ENCODE measurements at places on chromosomes 1 and 21.

- no peak for DNase-seq
These were observed 28.9 kb downstream of the SLC27A3 start for GRCh38 chr1:153804112-153804511.

DNA sequence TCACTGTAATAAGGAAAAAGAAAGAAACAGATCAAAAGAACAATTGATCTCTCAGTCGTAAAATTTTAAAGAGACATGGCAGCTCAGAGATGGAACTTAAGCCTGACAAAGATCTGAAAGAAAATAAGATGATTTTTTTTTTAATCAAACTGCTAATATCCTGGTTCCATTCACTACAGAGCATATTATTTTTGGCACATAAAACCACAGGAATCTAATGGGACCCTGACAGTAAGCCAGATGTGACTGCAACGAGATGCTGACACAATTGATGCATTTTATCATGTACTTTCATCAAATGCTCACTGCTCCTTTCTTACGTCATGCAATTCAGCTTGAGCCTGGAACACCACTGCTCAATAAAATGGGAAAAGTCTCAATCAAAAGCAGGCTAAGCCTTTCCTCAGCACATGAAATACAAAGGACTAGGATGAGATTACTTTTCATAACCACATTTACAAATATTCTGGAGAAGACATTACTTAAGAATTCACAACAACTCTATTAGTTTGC, 16.6 kb downstream of the GPATCH2 start:
- no peak for DNase-seq

DNA sequence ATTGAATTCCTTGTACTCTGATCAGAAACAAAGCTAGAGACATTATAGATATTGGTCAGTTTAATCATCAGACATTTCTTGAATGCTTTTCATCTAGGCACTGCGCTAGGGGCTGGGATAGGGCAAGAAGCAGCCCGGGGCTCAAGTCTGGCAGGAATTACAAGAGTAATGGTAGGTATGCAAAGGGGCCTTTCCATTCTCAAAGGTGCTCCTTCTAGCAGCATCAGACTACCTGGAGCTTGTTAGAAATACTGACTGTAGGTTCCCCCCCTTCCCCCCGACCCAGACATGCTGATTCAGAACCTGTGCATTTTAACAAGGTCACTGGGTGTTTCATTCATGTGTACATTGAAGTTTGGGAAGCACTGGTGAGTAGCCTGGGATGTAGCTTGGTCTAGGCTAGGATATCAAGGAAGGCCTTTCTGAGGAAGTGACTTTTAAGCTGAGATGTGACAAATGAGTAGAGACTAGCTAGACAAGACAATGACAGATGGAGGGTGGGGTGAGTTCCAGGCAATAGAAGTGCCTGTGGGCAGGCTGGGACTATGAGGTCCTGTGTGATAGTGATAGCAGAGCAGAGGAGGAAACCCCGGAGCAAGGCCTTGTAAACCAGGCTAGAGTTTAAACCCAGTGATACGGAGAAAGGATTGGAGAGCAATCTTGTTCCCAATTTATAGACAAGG, 26.3 kb downstream of the NFASC start:
- no peak for DNase-seq

GRCh38 chr1:205285381-205286101, 36.0 kb downstream of the NUAK2 start:
- DNase-seq: peak; percentile 27

DNA sequence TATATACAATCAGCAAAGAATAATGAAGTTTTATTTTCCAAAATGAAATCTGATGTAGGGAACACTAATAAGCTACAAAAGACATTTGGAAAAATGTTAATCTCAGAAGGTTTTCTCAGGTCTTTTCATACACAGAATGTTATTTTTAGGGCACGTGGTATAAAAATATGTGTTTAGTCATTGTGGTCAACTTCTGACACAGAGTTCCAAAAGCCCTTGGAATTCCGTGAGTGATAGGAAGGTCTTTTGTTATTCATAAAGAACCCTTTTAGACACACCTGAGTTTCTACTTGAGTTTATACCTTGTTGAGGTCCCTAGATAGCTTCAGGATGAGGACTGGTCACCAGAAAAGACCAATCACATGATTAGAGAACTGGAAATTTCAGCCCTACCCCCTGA, 277.6 kb upstream of the NCAM2 start:
- DNase-seq: no peak

- no peak for DNase-seq
These were observed 89.3 kb upstream of the AKT3 start for GRCh38 chr1:243939167-243939848.

GRCh38 chr1:159929155-159930051, 4.1 kb upstream of the TAGLN2 start:
- DNase-seq: no peak

- DNase-seq: no peak
These were observed 270.7 kb upstream of the C1orf174 start for GRCh38 chr1:4170548-4171340.

- no peak for DNase-seq
These were observed 118.8 kb upstream of the IVNS1ABP start for GRCh38 chr1:185435696-185436379.

DNA sequence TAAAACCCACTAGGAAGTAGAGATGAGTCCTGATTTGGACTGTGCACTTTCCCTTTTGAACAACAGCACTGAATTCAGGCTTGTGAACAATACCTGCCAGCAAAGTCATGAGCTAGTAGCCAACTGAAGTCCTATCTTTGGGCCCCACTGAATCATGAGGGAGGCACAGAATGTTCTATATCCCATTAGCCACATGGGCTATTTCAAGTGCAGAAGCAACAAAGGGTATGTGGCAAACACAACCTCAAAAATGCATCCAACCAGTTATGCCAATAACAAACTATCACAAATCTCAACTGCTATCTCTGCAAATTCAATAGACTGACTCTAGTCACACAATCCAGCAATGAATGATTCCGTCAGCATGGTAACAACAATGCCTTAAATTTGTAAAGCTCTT, 276.0 kb downstream of the MRPL39 start:
- DNase-seq: no peak

GRCh38 chr1:21894034-21894881, 42.9 kb downstream of the HSPG2 start:
- no peak for DNase-seq

DNA sequence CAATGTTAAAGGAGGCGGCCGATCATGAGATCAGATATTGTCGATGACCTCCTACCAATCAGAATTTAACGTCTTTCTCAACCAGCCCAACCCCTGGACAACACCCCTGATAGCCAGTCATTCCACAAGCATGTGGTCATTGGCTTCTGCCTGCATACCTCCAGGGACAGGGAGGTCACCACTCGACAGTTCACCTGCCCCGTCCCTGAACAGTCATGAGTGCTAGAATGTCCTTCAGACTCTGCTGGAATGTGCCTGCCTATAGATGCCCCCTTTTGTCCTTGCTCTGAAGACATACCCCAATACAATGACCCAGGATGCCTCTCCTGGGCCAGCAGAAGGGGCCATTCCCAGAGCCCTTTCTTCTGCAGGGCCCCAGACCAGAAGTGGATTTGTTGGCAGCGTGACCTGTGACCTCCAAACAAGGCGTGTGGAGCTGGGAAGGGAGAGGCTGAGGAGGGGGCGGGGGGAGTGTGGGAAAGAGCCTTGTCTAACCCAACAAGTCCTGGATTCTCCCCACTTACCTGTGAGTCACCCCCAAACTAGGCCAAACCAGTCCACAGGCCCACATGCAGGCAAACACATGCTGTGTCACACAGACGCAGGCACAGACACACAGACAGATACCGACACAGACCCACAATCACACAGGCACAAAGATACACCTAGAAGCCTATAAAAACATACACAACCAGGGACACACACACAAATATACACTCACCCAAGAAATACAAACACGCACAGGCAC, 2.2 kb downstream of the CRYBG2 start:
- no peak for DNase-seq

- DNase-seq: no peak
These were observed 53.2 kb downstream of the SAMSN1 start for GRCh38 chr21:14492931-14493330.

- no peak for DNase-seq
These were observed 258.9 kb downstream of the SETD4 start for GRCh38 chr21:35801391-35801790.

DNA sequence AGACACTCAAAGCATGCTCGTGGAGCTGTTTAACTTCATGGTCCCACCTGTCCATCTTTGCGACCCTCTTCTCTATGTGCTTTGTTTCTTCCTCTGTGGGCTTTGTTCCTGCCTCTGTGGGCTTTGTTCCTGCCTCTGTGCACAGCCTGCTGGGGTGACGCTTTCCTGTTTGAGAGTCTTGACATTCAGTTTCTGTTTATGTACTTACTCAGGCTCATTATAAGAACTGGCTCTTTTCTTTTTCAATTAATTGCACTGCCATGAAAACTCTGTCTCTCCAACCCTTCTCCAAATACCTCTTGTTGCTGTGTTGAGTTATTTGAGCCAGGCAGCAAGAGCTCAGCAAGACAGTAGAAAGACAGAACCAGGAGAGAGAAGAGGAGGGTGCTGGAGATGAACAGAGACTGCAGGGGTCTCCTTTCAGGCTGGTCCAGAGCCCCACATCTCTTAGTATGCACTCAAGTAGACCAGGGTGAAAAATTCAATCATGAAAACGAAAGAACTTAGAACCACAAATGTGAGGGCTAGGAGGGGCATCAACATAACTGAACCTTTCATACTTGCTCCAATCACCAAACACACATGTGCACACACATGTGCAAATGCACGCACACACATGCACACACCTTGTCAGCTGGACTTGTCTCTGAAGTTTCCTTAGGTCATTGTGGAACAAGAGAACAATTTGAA, 88.3 kb upstream of the SGIP1 start:
- no peak for DNase-seq

- DNase-seq: no peak
These were observed 16.6 kb upstream of the DR1 start for GRCh38 chr1:93328809-93329760.

- no peak for DNase-seq
These were observed 95.9 kb upstream of the RUNX1 start for GRCh38 chr21:35144978-35145377.

GRCh38 chr1:171267391-171267790, 19.1 kb downstream of the FMO1 start:
- DNase-seq: no peak

DNA sequence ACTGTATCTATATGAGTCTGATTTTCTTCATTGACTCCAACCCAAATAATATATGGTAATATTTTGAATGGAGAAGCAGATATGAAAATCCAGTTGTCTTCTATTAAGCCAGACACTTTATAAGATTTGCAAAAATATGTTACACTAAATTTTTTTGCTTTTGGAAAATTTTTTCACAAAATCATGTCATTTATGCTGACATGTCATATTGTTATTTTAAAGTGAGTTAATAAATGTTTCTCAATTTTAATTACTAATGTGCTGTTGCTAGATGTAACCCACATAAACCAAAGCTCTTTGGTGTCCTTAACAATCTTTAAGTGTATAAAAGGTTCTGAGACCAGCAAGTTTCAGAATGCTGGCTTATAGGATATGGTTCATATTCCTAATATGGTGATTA, 142.5 kb downstream of the HS2ST1 start:
- DNase-seq: no peak

DNA sequence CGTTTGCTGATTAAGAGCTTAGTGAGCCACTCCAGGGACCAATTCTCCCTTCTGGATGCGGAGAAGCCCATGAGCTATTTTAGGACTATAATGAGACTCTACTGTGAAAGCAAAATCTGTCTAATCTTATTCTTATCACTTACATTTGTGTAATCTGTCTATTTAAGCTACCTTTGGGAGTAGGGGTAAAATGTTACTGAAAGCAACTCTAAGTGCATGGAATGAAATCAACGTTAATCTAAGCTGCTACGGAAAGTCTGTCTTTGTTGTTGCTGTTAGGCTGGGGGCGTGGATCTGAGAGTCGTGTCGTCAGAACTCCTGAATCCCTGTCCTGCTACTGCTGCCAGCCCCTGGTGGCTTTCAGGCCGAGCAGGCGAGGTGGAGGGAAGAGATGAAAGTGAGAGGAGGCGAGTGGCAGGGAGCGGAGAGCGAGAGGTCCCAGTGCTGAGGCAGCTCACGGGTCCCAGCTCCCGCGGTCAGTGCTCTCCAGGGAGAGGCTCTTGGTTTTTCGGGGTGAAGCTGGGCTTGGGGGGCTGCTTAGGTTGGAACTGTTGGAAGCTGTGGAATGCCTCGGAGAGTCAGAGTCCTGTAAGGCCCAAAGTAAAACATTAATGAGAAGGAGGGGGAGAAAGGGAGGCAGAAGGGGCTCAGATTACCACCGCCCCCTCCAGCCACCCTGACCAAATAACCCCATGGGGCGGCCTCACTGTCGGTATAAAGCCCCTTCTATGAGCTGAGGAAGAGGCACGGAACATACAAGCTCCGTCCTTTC, 53.9 kb downstream of the COQ8A start:
- DNase-seq: no peak

- DNase-seq: no peak
These were observed 27.2 kb upstream of the COL24A1 start for GRCh38 chr1:86183810-86184209.

All from stimulated activated CD8-positive, alpha-beta memory T cell treated with anti-CD3 and anti-CD28 coated beads, Interleukin-2, amount 100 ng/mL, for 1 hour (primary cell).